ENCODE measurements at places on chromosomes 11 and 22.

GRCh38 chr22:33051960-33052839, 6.0 kb downstream of the SYN3 start:
- DNase-seq, result no peak

- no peak for DNase-seq
These were observed 887 bp downstream of the IRF7 start for GRCh38 chr11:614623-615503.

DNA sequence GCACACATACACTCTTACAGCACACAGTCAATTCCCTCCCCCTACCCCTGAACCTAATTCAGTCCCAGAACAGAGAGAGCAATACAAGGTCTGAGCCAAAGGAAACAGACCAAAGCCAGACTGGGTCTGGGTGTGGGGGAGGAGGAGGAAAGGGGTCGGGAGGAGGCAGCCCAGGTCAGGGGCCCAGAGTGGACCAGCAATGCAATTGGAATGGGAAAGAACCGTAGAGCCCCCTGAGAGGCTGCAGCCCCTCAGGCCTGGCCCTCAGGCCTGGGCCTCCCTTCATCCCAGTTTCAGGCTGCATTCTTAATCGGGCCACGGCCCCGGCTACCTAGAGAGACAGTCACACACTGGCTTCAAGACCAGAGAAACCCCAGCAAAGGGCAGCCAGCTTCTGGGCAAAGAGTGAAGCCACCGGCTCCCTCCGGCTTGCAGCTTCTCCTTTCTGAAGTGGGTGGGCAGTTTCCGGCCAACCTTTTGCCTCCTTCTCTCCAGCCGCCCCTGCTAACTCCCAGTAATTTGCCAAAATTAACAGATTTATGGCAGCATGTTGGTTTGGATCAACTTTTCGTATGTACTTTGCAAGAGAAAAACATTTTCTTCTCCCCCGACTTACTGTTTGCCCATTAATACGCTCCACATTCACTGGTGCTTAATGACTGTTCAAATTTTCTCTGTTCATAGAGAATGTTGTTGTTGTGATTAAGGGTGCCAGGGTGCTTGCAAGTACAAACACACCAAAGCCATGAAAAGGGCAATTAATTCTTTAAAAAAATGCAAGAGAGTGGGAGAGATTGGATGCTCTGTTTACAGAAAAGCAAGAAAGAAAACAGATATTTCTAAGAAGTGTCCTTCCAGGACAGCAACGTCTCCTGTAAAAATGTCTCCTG, 488.3 kb downstream of the MN1 start:
- no peak for DNase-seq

GRCh38 chr22:29705651-29706050, 14.2 kb upstream of the CABP7 start:
- DNase-seq, result no peak
